ENCODE measurements at places on chromosomes 3 and 15.

GRCh38 chr3:158127250-158128219 lies 17.6 kb downstream of the RSRC1 start:
- DNase-seq: no peak

GRCh38 chr3:33425453-33425852 lies 14.8 kb downstream of the UBP1 start:
- no peak for DNase-seq

DNA sequence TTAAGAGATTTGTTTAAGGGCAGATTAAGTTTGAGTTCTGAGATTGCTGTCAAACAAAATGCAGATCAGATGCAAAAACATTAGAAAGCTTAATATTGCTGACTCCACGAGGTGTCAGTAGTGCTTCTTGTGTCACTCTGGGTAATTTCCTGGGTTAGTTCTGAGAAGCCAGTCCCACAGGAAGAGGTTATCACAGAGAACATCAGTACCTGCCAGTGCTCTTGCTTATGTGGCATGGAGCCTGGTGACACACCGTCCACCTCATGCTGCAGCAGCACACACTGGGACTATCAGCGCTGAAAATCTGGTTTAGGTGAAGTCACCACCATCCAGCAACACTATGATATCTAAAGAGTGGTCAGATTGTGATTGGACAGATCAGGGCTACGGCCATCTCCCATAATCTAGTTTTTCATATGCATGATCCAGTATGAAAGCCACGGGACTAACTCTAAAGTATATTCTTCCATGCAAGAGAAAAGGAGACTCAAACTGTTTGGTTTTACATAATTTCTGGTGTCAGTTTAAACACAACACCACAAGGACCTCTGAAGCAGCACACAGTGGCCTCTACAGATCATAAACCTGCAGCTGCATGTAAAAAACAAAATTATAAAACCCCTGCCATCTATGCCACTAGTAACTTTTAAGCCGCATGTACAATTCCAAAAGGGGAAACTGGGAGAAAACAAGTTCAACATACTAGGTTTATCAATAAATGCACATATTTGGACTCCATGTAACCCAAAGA lies 36.1 kb upstream of the MYO5C start:
- DNase-seq: no peak

DNA sequence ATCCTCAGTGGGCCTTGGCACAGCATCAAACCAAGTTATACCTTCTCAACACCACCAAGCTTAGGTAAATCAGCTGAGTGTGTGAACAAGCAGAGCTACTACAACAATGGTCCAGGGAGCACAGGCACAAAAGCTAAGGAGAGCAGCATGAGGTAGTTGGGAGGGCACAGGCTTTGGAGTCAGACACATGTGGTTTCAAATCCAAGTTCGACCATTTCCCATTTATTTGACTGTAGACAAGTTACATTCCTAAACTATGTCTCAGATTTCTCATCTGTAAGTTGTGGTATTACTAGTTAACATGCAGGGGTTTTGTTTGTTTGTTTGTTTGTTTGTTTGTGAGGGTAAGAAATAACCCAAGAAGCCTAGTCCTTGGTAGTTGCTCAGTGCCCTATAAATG lies 46.9 kb downstream of the MLH1 start:
- DNase-seq: no peak

- DNase-seq: no peak
These were observed 15.4 kb downstream of the UBP1 start for GRCh38 chr3:33424606-33425452.

DNA sequence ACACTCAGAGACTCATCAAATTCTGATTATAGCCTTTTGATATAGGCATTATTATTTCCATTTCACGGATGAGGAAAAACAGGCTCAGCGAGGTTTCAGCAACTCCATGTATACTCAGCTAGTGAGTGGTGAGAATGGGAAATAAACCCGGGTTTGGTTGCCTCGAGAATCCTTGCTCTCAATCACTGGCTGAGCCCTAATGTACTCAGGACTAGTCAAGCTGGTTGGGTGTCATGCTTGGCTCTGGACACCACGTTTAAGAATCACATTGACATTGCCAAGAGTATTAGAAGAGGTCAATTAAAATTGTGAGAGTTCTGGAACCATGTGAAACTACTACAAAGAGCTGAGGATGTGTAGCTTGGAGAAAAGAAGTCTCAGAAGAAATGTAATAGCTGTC lies 444.5 kb downstream of the MFSD1 start:
- DNase-seq: no peak

DNA sequence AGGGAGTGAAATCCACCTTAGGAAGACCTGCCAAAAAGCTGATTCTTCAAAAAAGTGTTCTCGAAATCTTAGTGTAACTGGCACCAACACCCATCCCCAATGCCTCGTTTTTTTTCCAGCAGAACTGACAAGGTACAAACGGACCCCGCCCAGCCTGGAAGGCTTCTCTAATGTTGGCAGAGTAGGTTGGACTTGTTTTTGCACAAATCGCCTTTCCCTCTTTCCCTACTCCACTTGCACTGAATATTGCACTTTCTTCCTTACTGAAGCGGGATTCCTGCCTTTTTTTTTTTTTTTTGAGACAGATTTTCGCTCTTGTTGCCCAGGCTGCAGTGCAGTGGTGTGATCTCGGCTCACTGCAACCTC lies 544 bp upstream of the TIMMDC1 start:
- DNase-seq: no peak

DNA sequence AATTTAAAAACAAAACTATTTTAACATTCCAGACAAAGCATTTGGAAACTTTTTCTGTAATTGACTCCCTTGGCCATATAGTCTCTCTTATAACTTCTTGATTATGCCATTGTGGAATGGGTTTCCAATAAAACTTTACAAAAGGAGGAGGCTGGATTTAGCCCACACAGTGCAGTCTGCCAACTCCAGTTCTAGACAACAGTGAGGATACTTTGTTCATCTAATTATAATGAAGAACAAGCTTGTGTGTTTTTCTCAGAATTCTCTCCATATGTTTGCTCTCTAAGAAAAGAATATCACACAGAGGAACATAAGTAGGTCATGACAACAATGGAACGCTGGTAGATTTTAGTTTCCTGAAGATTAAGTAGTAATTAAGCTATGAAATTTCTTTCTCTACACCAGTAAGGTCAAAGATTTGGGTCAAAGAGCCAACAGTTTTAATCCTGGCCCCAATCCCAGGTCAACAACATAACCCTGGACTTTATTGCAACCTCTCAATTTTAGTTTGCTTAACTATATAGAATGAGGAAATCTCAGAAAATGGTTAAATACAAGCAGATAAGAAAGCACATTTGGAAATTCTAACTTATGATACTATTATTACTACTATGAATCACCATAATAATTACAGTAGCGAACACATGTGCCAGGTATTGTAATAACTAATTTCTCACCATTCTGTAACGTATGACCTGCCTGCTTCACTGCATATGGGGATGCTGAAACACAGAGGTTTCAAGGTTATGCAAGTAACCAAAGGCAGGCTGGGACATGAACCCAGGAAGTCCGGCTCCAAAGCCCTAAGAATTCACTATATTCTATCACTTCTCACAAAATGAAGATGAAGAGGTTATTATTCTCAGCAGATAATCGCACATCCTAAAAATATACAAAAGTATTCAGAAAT lies 65.7 kb downstream of the TJP1 start:
- no peak for DNase-seq

DNA sequence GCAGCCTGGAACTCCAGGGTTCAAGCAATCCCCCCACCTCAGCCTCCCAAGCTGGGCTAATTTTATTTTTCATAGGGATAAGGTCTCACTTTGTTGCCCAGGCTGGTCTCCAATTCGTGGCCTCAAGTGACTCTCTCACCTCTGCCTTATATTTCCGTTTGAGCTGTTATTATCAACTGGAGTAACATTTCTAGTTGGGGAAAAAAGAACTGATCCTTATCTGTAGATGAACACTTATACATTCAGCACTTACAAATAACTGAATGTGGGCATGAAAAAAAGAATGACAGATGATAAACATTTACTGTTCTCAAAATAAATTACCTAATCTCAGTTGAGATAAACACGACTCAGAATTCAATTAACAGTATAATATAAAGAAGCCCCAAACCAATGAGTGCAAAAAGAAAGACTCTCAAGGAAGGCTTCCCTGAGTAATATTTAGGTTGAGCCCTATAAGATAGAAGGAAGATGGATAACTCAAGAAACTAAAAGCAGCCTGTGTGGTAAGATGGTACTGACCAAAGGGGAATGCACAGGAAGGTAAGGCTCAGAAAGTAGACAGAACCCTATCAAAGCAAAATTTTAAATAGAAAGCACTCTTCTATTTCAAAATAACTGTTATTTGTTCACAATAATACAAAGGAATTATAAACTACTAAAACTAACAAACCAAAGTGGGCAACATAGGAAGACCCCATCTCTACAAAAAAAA lies 11.8 kb downstream of the UBE3A start:
- DNase-seq: no peak

DNA sequence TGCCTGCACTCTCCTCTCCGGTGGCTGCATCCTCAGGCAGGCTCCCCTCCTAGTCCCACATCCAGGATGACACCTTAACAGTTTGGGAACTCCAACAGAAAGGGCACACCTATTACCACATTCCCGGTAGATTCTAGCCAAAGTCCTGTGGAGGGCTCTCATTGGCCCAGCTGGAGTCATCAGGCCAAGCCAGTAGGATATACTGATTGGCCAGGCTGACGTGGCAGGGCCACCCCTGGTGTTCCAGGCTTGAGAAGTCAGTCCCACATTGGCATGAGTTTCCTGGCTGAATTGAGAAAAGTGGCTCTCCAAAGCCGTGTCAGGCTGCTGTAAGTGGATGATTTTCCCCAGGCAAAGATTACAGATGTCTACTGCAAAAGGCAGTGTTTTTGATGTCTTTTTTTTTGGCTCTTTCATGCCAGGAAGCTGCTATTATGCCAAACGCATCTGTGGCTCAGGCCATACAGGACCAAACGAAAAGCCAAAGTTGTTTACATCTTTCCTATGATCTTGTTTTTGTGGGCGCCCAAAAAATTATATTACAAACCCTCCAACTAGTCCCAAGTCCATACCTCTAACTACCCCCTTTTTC lies 6.6 kb upstream of the BLM start:
- no peak for DNase-seq

DNA sequence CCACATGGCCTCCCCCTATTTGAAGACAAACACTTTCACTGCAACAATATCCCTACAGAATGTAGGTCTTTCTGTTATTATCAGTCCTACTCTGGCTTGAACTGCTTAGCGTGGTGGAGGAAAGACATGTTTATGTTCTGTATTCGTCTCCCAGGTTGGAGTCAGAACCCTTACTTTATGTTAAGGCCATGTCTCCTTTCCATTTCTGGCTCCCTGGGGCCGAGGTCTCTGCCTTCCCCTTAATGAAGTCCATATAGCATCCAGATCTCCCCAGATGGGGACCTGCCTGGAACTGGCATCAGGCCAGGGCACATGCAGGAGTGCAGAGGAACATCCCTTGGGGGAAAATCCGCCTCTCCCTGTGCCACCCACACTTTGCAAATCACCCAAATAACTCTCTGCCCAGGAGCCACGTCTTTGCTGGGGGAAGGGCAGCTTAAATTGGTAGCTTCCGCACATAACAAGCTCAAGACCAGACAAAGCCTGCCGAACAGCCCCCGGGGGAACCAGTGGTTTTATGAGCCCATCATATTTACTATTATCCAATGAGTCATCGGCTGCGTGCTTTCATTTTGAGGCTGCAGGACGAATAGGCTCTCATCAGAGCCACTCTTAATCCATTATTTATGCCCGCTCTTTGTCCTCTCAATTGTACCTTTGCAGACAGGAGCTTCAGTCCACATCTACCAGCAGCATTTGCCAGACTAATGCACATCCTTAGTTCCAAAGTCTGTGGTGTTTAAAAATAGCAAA lies 237.0 kb downstream of the UACA start:
- DNase-seq: no peak

DNA sequence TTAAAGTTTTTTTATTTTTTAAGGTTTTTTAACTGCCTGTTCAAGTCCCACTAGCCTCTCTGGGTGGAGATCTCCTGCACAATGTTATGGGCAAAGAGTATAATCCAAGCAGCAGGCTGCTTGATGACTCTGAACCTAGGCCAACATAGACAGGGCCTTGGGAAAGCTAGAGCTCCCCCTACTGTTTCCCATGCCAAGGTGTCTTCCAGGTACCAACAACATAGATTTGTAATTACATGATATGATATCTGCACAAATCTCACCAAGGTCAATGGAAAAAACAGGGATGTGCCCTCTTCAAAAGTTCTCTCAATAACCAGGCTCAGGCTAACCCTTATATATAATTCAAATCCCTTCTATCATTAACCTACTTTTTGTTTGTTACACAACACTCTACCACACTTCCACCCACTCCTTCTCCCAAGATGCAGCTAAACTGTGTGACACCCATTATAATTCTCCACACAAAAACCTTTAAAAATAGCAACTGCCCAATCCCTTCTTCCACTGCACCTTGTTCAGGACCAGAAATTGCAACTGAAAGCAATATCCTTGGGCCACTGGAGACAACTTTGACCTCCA lies 43.8 kb downstream of the RBM15B start:
- DNase-seq: no peak

GRCh38 chr15:35545316-35545823 lies 595 bp downstream of the DPH6 start:
- DNase-seq: peak; percentile 51

DNA sequence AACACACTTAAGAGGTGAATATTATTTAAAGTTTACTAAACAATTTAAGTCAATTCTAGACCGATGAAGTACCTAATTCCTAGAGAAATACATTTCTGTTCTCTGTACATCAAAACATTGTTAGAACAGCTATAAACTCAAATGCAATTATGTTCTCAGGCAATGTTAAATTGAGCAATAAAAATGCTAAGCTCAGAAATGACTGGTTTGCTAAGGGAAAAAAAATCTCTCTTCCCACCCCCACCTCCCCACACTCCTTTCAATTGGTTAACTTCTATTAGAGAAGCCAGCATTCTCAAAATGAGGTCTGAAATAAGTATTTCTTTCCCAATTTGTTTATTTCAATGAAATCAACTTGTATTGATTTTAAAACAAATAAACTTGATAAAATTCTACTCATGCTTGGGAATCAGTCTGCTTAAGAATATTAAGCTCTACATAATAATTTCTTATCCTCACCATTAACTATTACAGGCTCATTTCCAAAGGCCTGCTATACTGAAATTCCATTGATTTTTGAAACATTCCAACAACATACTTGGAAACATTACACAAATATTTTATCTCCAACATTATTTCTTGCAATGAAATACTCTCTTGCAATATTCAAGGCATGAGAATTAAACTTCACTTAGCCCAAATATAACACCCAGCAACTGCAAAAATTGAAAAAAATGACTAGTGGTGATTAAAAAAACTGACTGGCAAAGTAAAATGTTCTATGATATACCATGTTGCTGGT lies 22.6 kb downstream of the TSPAN3 start:
- DNase-seq: no peak
